Activated naive CD8-positive, alpha-beta T cell treated with anti-CD3 and anti-CD28 coated beads, Interleukin-2, amount 10 ng/mL, durations not matched to agents 7 days and 5 days (primary cell): ENCODE measurements at places on chromosomes 1 and 21. TPM values are rescaled to one million over a fixed set of nuclear protein-coding genes. Genes with fewer than 3 reads are reported as not detected.

- DNase-seq, result peak; percentile 64
Observed at GRCh38 chr1:18597160-18598042, 33.2 kb upstream of the PAX7 start.

GRCh38 chr1:111850109-111850508 lies 94.4 kb downstream of the DDX20 start:
- DNase-seq, result no peak

DNA sequence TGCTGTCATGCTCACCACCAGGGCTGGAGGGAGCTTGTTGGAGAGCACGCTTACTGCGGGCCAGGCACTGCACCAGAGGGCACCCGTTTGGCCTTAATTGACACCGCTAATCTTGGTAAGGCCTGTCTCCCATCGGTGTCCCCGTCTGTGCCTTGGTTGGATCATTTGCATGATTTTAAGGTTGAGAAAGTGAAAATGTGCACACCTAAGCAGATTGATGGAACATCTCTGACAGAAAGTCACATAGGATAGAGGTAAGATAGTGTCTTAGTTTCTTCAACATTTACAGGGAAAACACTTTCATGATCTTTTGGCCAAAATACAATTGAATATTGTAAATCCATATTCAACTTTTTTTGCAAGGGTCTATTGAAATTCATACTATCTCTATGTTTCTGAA lies 255.5 kb downstream of the KCNJ6 start:
- no peak for DNase-seq

- no peak for DNase-seq
Observed at GRCh38 chr21:42731264-42732032, 78.0 kb downstream of the PDE9A start.

The KCNE1 gene
- total RNA-seq, result 0.33 TPM

DNA sequence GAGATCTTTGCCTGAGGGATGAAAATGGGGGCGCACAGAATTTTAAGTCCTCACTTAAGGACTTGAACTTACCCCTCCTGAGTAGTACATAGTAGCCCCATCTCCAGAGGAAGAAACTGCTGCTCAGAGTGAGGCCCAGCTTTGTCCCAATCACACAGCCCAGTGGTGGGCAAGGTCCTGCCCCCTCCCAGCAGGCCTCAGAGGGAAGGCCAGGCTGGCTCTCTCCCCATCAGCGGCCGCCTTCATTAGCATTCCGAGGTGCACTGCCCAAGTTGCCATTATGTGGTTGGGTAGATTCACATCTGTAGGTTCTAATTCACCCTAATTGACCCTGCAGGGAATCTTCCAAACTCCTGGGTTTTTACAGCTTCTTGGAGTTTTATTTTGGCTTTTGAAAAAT lies 59.1 kb downstream of the FOXO6 start:
- DNase-seq, result no peak

The ATP1A4 gene
- total RNA-seq, result not detected

GRCh38 chr1:119739150-119739549 lies 27.4 kb downstream of the PHGDH start:
- no peak for DNase-seq

DNA sequence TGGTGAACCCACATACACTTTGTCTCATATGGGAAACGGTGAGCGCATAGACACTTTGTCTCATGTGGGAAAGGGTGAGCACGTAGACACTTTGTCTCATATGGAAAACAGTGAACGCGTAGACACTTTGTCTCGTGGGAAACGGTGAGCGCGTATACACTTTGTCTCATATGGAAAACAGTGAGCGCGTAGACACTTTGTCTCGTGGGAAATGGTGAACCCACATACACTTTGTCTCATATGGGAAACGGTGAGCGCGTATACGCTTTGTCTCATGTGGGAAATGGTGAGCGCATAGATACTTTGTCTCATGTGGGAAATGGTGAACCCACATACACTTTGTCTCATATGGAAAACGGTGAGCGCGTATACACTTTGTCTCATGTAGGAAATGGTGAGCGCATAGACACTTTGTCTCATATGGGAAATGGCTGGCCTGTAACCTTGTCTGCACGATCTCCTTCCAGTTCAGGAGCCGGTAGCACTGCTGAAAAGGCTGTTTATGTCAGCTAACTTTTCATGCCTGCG lies 50.7 kb upstream of the TRAPPC10 start:
- no peak for DNase-seq

The ZNF678 gene
- 6.9 TPM for total RNA-seq

GRCh38 chr1:7430691-7431090 lies 340.4 kb upstream of the VAMP3 start:
- DNase-seq, result no peak

DNA sequence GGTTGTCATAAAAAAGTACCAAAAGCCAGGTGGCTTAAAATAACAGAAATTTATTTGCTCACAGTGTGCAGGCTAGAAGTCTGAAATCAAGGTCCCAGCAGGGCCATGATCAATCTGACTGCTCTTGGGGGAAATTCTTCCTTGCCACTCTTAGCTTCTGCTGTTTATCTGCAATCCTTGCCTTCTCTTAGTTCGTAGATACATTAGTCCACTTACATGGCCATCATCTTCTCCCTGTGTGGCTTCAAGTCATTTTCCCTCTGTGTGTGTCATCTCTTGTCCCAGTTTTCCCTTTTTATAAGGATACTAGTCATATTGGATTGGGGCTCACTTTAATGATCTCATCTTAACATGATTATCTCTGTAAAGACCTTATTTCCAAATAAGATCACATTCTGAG lies 124.0 kb upstream of the NCAM2 start:
- DNase-seq, result no peak

DNA sequence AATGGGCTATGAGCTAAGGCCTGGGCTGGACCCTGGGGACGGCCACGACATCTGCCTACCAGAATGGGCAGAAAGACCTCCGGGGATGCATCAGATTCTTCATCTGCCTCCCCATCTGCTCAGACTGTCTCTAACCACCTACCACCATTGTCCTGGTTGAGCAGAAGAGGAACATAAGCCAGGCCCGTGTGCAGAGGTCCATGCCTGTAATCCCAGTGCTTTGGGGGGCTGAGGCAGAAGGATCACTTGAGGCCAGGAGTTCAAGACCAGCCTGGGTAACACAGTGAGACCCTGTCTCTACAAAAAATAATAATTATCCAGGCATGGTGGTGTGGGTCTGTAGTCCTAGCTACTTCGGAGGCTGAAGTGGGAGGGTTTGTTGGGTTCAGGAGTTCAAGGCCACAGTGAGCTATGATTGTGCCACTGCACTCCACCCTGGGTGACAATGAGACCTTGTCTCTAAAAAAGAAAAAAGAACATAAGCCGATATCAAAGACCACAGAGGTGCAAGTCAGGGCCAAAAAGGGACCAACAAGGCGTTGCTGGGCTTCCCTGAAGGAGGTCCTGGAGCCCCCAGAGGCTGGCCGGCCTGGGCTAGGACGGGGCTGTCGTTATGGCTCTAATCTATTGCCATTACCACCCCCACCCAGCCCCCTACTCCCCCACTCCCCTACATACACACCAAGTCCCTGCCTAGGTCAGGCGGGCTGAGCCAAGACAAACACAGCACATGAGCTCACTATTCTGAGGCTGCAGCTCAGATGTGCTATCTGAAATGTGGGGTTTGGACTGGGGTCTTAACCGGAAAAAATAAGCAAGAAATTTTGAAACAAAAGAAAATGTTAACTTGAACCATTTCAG lies 239.2 kb upstream of the RAB4A start:
- no peak for DNase-seq

The PPIAL4G gene
- 1.6 TPM for total RNA-seq

- no peak for DNase-seq
Observed at GRCh38 chr1:207883660-207884250, 27.2 kb downstream of the CD34 start.

The SLC44A5 gene
- total RNA-seq, result 0.89 TPM

DNA sequence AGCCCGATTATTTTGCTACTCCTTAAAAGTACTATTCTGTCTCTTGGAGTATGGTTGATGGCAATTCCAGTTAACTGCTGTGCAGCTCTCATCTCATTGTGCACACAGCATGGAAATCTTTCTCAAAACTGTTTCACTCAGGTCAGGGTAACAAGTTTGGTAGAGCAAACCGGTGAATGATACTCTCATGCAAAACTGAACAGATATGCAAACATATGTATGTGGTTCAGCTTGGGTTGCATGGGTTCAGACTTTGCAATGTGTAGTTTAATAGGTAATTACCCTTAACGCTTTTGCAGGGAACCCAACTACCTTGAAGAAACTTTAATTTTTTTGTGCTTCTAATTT lies 2.2 kb downstream of the GADD45A start:
- no peak for DNase-seq

DNA sequence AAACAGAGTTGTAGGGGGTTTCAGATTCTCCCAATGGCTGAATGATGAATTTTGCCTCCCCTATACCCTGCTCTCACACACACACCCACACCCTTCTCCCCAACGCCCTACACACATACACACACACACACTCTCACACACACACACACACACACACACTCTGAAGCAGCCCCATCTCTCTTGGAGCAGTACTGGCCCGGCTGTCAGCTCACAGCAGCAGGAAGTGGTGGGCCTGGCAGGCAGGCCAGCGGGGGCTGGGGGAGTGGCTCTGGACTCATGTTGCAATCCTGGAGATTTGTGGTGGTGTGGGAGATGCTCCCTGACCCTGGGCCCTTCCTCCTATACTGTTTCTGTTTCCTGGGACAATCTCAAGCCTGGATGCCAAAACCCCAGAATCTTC lies 2.2 kb downstream of the IKBKE start:
- DNase-seq, result peak; percentile 53
